Stomach (tissue), 19 donors: ENCODE measurements at places on chromosomes 1 and 21. TPM values are rescaled to one million over a fixed set of nuclear protein-coding genes. Genes with fewer than 3 reads are reported as not detected.

The CRYBG2 gene
- polyA plus RNA-seq = 66.8 TPM

The C1orf21 gene
- 21.8 TPM for polyA plus RNA-seq

The MYBPH gene
- polyA plus RNA-seq = 0.05 TPM

The SMPDL3B gene
- polyA plus RNA-seq = 17.9 TPM

The HSF2BP gene
- 0.23 TPM for polyA plus RNA-seq

The OR2T11 gene
- not detected for polyA plus RNA-seq

The WDTC1 gene
- polyA plus RNA-seq = 7.8 TPM

The OR6K3 gene
- polyA plus RNA-seq = not detected

The TMEM61 gene
- polyA plus RNA-seq = 5.7 TPM

The DNM3 gene
- 2.6 TPM for polyA plus RNA-seq

The F3 gene
- 40.7 TPM for polyA plus RNA-seq

The ALX3 gene
- polyA plus RNA-seq = not detected

The PMVK gene
- polyA plus RNA-seq = 57.1 TPM

The MTF1 gene
- polyA plus RNA-seq = 2.4 TPM

The USP21 gene
- 16.2 TPM for polyA plus RNA-seq

The NBPF4 gene
- not detected for polyA plus RNA-seq

The ESRRG gene
- 4.3 TPM for polyA plus RNA-seq

The DEGS1 gene
- polyA plus RNA-seq = 11.2 TPM

The LCE1E gene
- polyA plus RNA-seq = not detected

The FNDC5 gene
- 2.0 TPM for polyA plus RNA-seq

The SLAMF9 gene
- not detected for polyA plus RNA-seq

The RGL1 gene
- 8.2 TPM for polyA plus RNA-seq

The TPTE gene
- not detected for polyA plus RNA-seq
